Fibroblast of lung (primary cell): ENCODE measurements at places on chromosomes 6 and 20.

GRCh38 chr6:132734694-132735236, 20.9 kb upstream of the VNN1 start:
- no peaks in the 10 kb centered on the region for H3K27me3 ChIP-seq
- H3K4me3 ChIP-seq = no peak overlapping the region
- H3K27ac ChIP-seq = no peak overlapping the region
- peak; percentile 10 for DNase-seq
- peaks cover 4% of the 10 kb centered on the region for H3K4me1 ChIP-seq

GRCh38 chr20:48864738-48865318, 37.0 kb upstream of the PREX1 start:
- no peaks in the 10 kb centered on the region for H3K4me1 ChIP-seq
- no peak overlapping the region for H3K4me3 ChIP-seq
- H3K36me3 ChIP-seq = no peaks in the 10 kb centered on the region
- H3K27ac ChIP-seq = no peak overlapping the region
- H3K27me3 ChIP-seq = peaks cover 13% of the 10 kb centered on the region
- DNase-seq = no peak

DNA sequence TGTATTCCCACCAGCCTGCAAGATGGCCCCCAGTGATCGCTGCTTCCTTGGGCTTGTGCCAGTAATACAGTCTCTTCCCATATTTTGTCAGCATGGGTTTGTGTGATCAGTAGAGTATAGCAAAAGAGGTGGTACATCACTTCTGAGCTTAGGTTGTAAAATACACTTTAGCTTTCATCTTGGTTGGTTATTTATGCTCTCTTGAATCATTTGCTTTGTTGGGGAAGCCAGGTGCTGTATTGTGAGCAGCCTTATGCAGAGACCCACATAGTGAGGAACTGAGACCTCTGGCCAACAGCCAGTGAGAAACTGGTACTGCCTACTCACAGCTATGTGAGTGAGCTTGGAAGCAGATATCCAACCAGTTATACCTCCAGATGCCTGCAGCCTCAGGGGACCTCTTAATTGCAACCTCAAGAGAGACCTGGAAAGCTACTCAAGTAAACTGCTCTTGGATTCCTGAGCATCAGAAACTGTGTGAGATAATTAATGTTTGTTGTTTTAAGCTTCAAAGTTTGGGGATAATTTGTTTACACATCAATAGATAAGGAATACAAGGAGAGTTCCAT, 229.3 kb downstream of the FARS2 start:
- no peak overlapping the region for H3K4me3 ChIP-seq
- H3K27ac ChIP-seq = no peak overlapping the region
- H3K36me3 ChIP-seq = no peaks in the 10 kb centered on the region
- no peak for DNase-seq

DNA sequence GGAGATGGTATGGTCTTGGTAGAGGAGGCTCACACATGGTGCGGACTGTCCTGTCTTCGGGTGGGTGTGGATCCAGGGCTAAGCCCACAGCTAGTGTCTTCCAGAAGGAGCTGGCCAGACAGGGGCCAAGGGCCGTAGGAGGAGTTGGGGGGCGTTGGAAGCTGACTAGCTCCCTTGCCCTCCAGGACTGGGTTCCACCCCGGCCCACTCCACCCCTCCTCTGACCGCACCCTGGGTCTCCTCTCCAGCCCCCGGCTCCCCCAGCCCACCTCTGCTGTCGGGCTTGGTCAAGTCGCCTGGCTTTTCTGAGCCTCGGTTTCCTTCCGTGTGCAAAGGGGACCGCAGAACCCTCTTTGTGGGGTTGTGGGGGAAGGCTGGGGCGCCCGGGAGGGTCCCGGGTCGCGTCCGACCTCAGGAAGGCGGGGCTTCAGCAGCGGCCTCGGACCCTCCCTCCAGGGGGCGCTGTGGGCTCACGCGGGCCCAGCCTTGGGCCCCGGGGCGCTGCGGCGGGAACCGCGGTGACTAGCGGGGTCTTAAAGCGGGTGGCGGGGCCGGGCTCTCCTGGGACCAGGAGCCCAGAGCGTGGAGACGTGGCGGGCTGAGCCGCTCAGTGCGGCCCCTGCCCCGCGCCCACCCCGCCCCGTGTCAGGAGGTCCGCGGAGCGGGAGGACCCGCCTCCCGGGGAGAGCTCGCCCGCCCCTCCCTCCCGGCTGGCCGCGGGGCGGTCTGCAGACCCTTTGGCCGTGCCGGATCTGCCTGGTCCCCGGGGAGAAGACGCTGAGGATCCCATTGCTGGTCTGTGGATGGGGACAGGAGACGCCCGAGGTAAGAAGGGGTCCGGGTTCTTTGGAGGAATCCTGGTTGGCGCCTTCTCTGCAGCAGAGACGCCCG, 5.4 kb downstream of the NPBWR2 start:
- peaks cover 29% of the 10 kb centered on the region for H3K27me3 ChIP-seq
- no peaks in the 10 kb centered on the region for H3K4me1 ChIP-seq
- no peak overlapping the region for H3K27ac ChIP-seq
- H3K36me3 ChIP-seq = no peaks in the 10 kb centered on the region
- no peak for DNase-seq
- H3K4me3 ChIP-seq = no peak overlapping the region

DNA sequence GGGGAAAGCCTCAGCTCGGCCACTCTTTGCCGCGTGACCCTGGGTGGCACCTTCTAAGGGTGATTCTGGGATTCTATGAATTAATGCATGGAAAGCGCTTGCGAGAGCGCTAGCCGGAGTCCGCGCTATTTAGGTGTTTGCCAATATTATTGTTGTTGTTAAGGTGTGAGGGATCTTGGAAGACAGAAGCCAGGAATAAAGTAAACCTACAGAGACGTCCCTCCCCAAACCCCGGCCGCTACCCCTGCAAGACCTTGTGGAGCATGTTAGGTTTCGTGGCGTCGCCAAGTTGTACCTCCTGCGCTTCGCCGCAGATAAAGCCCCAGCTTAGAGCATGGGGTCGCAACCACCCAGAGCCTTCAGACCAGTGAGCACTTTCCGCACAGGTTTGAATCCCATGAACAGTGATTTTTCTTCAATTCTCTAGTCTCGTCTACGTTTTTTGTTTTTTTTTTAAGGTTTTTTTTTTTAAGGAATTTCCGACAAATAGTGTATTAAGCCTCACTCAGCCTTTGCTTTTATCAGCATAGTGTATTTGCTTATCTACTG, 16.9 kb upstream of the ZSCAN9 start:
- no peak overlapping the region for H3K27ac ChIP-seq
- peaks cover 21% of the 10 kb centered on the region for H3K27me3 ChIP-seq
- H3K4me1 ChIP-seq = no peaks in the 10 kb centered on the region
- no peaks in the 10 kb centered on the region for H3K36me3 ChIP-seq
- no peak for DNase-seq

- H3K27me3 ChIP-seq = no peaks in the 10 kb centered on the region
- no peak for DNase-seq
- no peak overlapping the region for H3K4me3 ChIP-seq
- no peaks in the 10 kb centered on the region for H3K36me3 ChIP-seq
- no peak overlapping the region for H3K27ac ChIP-seq
Measured at GRCh38 chr6:35977308-35977707, 47.1 kb downstream of the SLC26A8 start.

- no peak overlapping the region for H3K4me3 ChIP-seq
- H3K36me3 ChIP-seq = no peaks in the 10 kb centered on the region
- no peak overlapping the region for H3K27ac ChIP-seq
- DNase-seq = no peak
- H3K4me1 ChIP-seq = no peaks in the 10 kb centered on the region
Measured at GRCh38 chr6:71130277-71130676, 158.3 kb upstream of the OGFRL1 start.

DNA sequence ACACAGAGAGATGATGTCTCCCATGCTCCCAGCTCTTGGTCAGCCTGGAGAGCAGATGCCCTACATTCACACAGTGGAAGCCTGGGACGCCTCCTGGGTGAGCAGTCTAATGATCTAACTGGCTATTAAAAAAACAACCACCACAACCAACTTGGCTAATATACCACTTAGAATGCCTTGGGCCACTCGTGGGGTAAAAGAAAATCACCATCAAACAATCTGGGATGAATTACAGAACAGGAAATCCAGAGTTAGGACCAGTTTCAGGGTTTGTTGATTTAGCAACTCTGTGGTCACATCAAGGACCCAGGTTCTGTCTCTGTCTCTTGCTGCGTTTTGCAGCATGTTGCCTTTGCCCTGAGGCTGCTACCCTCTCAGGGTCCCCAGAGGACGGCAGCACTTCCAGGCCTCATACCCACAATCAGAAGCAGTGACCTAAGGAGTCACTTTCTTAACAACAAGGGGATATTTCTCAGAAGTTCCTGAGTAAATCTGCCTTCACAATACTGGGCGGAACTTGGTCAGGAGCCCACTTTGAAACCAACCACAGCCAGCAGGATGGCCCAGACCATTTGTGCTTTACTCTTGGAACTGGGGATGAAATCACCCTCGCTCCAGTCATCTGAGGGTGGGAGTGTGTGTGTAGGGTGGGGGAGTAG, 118.7 kb downstream of the CLIC5 start:
- no peaks in the 10 kb centered on the region for H3K36me3 ChIP-seq
- no peaks in the 10 kb centered on the region for H3K4me1 ChIP-seq
- no peak overlapping the region for H3K4me3 ChIP-seq
- no peaks in the 10 kb centered on the region for H3K27me3 ChIP-seq
- no peak overlapping the region for H3K27ac ChIP-seq

GRCh38 chr6:75735491-75736186, 13.4 kb upstream of the MYO6 start:
- no peaks in the 10 kb centered on the region for H3K4me1 ChIP-seq
- DNase-seq = peak; percentile 26
- H3K27me3 ChIP-seq = no peaks in the 10 kb centered on the region
- no peaks in the 10 kb centered on the region for H3K36me3 ChIP-seq
- no peak overlapping the region for H3K4me3 ChIP-seq

DNA sequence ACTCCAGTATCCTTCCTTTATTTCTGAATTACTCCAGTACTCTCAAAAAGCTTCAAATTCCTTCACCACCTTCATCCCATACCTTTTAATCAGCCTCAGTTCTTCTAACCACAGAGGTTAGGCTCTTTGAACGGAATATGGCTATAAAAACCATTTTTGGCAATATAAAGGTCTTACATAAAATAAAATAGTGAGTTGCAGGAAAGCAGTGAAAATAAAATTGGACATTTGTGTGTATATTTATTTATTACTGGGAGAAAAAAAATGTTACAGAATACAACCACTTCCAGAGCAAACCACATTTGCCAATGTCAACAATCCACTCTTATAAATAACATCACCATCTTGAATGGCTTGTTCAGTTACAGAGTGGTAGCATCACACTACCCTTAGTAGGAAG, 7.7 kb downstream of the HDDC2 start:
- no peaks in the 10 kb centered on the region for H3K27me3 ChIP-seq
- H3K4me3 ChIP-seq = no peak overlapping the region
- DNase-seq = no peak

GRCh38 chr6:43436577-43437282, 9.4 kb downstream of the ABCC10 start:
- peak; percentile 96 for DNase-seq
- H3K27me3 ChIP-seq = no peaks in the 10 kb centered on the region
- H3K4me1 ChIP-seq = peaks cover 14% of the 10 kb centered on the region
- no peak overlapping the region for H3K4me3 ChIP-seq
- peak overlapping the region; percentile 61 for H3K27ac ChIP-seq

DNA sequence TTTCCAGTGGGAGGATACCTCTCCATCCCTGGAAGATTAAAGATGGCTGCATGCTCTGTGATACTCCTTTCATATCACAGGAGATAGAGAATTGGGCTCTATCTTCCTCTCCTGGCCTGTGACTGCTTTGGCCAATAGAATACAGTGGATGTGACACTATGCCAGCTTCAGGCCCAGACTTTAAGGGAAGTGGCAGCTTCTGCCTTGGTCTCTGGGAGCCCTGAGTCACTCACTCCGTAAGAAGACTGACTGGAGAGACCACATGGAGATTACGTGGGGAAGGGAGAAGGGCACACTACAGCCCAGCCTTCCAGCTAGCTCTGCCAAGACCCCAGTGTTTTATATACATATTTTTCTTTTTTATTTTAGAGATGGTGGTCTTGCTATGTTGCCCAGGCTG, 10.4 kb upstream of the MMP9 start:
- no peak overlapping the region for H3K27ac ChIP-seq
- H3K4me3 ChIP-seq = no peak overlapping the region
- no peak for DNase-seq
- peaks cover 8% of the 10 kb centered on the region for H3K27me3 ChIP-seq
- H3K36me3 ChIP-seq = no peaks in the 10 kb centered on the region
- H3K4me1 ChIP-seq = no peaks in the 10 kb centered on the region

DNA sequence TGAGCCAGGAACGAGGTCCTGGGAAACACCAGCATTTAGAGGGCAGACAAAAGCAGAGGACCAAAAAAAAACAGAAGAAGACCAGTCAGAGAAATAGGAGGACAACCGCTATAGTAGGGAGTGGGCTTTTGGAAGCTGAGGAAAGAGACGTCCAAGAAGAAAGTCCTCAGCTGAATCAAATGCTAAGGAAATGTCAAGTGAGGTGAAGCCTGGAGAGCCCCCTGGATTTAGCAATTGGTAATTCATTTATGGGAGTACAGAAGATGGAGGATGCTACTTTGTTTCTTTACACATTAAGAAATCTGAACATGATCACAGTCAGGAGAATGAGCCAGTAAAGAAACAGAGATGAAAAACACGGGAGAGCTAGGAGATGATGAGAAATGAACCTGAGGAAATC, 41.1 kb downstream of the LRP11 start:
- H3K4me3 ChIP-seq = no peak overlapping the region
- no peaks in the 10 kb centered on the region for H3K4me1 ChIP-seq
- H3K27ac ChIP-seq = no peak overlapping the region
- DNase-seq = no peak

- no peaks in the 10 kb centered on the region for H3K27me3 ChIP-seq
- DNase-seq = no peak
- H3K36me3 ChIP-seq = no peaks in the 10 kb centered on the region
- H3K27ac ChIP-seq = no peak overlapping the region
- no peaks in the 10 kb centered on the region for H3K4me1 ChIP-seq
Measured at GRCh38 chr6:138450445-138450844, 46.4 kb downstream of the HEBP2 start.

DNA sequence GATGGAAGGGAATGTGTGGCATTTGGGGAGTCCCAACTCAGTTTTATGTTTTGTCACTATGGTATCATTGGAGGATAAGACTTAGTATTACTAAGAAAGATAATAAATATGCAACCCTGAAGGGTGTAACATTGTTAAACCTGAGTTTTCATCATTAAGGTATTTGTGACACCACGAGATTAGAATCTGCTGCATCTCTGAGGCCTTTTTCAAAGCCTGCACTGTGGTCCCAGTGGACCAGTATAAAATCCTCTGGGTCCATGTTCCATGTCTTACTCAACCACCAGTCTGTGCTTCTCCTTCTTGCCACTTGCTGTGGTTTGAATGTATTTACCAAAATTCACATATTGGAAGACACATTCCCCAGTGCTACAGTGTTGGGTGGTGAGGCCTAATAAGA, 130.6 kb downstream of the TBX18 start:
- peak; percentile 17 for DNase-seq
- H3K4me1 ChIP-seq = no peaks in the 10 kb centered on the region
- H3K4me3 ChIP-seq = no peak overlapping the region
- no peaks in the 10 kb centered on the region for H3K36me3 ChIP-seq
- no peak overlapping the region for H3K27ac ChIP-seq

GRCh38 chr6:96468681-96469224, 52.9 kb upstream of the UFL1 start:
- H3K4me1 ChIP-seq = no peaks in the 10 kb centered on the region
- no peak overlapping the region for H3K27ac ChIP-seq

GRCh38 chr20:24870881-24871280, 78.2 kb upstream of the CST7 start:
- H3K27me3 ChIP-seq = no peaks in the 10 kb centered on the region
- H3K27ac ChIP-seq = no peak overlapping the region
- H3K4me1 ChIP-seq = no peaks in the 10 kb centered on the region
- H3K36me3 ChIP-seq = no peaks in the 10 kb centered on the region
- DNase-seq = no peak

- no peaks in the 10 kb centered on the region for H3K4me1 ChIP-seq
- peak; percentile 41 for DNase-seq
- no peak overlapping the region for H3K27ac ChIP-seq
- no peaks in the 10 kb centered on the region for H3K27me3 ChIP-seq
- H3K36me3 ChIP-seq = no peaks in the 10 kb centered on the region
Measured at GRCh38 chr6:14059791-14060436, 57.7 kb upstream of the CD83 start.
